Activated B cell treated with CpG ODN at 0.5 μM for 24 hours (primary cell): ENCODE measurements at places on chromosomes 1 and 21.

- H3K4me3 ChIP-seq = no peak overlapping the region
- H3K36me3 ChIP-seq = no peaks in the 10 kb centered on the region
- no peak overlapping the region for H3K27ac ChIP-seq
- DNase-seq = no peak
- H3K4me1 ChIP-seq = no peaks in the 10 kb centered on the region
These were observed 24.9 kb upstream of the KIRREL1 start for GRCh38 chr1:157968508-157968907.

DNA sequence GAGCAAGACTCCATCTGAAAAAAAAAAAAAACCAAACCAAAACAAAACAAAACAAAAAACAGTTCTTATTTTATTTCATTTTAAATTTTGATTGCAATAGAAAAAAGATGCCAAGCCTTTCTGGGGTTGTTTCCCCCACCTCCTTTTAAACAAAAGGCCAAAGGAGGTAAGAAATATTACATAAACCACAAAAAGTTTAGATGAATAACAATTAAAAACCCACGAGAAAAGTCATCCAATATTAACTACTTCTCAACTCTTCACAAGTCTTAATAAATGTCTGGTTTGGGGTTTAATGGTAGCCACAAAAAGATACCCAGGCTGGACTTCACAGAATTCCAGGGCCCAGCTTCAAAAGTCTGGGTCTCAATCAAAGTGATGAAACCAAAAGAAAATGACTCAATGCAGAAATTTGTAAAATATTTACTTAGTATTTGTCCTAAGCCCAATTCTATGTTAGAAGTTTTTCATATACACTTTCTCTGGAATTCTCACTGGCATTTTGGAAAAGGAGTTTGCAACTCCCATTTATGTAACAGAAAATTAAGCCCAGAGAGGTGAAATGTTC, 47.0 kb upstream of the SDC3 start:
- no peak for DNase-seq
- H3K4me1 ChIP-seq = peaks cover 9% of the 10 kb centered on the region
- no peak overlapping the region for H3K27ac ChIP-seq
- H3K4me3 ChIP-seq = no peak overlapping the region

DNA sequence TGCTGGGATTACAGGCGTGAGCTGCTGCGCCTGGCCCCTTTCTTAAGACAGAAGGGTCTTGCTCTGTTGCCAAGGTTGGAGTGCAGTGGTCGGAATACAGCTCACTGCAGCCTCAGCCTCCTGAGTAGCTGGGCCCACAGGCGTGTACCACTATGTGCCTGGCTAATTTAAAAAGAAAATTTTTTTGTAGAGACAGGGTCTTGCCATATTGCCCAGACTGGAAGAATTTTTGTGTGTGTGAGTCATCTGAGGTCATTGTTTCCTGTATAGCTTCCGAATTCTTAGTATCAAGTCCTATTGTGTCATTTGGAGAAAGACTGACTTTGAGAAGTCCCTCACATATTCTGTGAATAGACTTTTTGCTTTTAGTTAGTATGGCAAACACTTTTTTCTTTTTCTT, 4.7 kb downstream of the SZRD1 start:
- peak overlapping the region; percentile 47 for H3K4me3 ChIP-seq
- peaks cover 58% of the 10 kb centered on the region for H3K36me3 ChIP-seq
- DNase-seq = no peak
- peak overlapping the region; percentile 53 for H3K27ac ChIP-seq
- H3K4me1 ChIP-seq = peaks cover 74% of the 10 kb centered on the region

DNA sequence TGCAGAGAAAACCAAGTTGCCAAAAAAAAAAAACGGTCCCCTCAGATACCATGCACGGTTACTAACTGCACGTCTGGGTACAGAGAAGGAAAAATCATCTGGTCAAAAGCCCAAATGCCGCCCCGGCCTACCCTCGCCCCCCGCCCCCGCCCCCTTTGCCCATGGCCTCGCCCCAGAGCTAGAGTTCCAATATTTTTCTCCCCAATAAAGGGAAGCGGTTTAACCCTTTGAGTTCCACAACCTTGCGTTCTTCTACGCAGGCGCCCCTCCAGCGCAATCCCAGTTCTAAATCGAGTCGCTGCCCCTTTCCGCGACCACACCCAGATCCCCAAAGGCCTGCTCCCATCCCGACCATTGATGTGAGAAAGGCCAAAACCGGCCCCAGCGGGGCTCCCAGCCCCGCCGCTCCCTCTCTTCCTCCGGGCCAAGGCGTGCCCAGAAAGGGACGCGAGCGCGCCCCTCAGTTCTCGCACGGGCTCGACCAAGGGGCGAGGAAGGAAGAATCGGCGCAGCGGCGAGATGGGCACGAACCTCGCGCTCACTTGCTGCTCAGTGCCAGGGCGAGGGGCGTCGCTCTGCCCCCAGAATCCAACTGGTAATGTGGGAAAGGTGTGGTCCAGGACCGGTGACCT, 797 bp downstream of the WDR47 start:
- no peaks in the 10 kb centered on the region for H3K27me3 ChIP-seq
- H3K36me3 ChIP-seq = no peaks in the 10 kb centered on the region
- H3K4me1 ChIP-seq = peaks cover 15% of the 10 kb centered on the region

DNA sequence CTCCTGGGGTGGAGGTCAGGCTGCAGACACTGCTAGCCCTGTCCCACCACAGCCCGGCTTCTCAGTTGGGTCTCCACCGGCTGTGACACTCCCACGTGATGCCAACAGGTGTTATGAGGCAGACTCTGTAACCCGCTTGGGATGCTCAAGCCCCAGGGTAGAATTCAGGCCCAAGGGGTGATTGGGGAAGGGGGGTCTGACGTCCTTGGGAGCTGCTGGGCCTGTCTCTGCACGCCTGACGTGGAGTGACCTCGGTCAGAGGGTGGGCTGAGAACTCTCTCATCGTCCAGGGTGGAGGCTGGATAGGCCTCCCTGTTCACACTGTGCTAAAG, 7.7 kb upstream of the HES5 start:
- peaks cover 2% of the 10 kb centered on the region for H3K4me1 ChIP-seq
- H3K4me3 ChIP-seq = no peak overlapping the region
- no peaks in the 10 kb centered on the region for H3K36me3 ChIP-seq

GRCh38 chr1:108590957-108591356, 31.1 kb downstream of the EEIG2 start:
- H3K36me3 ChIP-seq = no peaks in the 10 kb centered on the region
- no peak overlapping the region for H3K27ac ChIP-seq
- peaks cover 31% of the 10 kb centered on the region for H3K4me1 ChIP-seq
- H3K4me3 ChIP-seq = no peak overlapping the region

- no peak overlapping the region for H3K4me3 ChIP-seq
- DNase-seq = no peak
- peaks cover 54% of the 10 kb centered on the region for H3K36me3 ChIP-seq
- H3K27me3 ChIP-seq = no peaks in the 10 kb centered on the region
- peaks cover 37% of the 10 kb centered on the region for H3K4me1 ChIP-seq
These were observed 71.7 kb downstream of the GALNT2 start for GRCh38 chr1:230138561-230139239.

DNA sequence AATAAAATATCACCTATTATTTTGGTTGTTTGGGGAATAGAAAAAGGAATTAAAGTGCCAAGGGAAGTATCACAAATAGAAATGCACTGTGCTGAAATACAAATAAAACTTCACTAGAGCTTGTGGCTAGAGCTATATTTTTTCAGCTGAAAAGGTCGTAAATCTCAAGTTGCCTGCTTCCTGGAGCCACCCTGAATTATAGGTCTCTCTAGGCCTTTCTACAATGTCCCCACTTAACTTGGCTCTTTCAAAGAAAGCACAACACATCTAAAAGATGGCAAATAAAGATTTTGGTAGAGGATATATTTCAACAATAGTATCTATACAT, 5.0 kb upstream of the RNF2 start:
- peaks cover 6% of the 10 kb centered on the region for H3K4me1 ChIP-seq
- no peak overlapping the region for H3K27ac ChIP-seq
- no peak for DNase-seq
- no peak overlapping the region for H3K4me3 ChIP-seq
- no peaks in the 10 kb centered on the region for H3K27me3 ChIP-seq
- H3K36me3 ChIP-seq = peaks cover 3% of the 10 kb centered on the region

DNA sequence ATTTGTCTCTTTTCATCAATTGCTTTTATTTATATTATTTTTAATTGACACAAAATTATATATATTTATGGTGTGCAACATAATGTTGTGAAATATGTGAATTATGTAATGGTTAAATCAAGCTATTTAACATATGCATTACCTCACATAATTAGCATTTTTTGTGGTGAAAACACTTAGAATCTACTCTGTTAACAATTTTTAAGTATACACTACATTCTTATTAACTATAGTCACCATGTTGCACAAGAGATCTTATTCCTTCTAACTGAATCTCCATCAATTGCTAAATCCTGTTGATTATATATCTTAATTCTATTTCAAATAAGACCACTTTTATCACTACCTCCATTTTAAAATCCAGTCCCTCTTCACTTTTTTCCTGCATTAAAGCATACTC, 42.5 kb downstream of the PLPPR5 start:
- H3K27me3 ChIP-seq = no peaks in the 10 kb centered on the region
- H3K4me3 ChIP-seq = no peak overlapping the region
- DNase-seq = no peak
- H3K36me3 ChIP-seq = no peaks in the 10 kb centered on the region

DNA sequence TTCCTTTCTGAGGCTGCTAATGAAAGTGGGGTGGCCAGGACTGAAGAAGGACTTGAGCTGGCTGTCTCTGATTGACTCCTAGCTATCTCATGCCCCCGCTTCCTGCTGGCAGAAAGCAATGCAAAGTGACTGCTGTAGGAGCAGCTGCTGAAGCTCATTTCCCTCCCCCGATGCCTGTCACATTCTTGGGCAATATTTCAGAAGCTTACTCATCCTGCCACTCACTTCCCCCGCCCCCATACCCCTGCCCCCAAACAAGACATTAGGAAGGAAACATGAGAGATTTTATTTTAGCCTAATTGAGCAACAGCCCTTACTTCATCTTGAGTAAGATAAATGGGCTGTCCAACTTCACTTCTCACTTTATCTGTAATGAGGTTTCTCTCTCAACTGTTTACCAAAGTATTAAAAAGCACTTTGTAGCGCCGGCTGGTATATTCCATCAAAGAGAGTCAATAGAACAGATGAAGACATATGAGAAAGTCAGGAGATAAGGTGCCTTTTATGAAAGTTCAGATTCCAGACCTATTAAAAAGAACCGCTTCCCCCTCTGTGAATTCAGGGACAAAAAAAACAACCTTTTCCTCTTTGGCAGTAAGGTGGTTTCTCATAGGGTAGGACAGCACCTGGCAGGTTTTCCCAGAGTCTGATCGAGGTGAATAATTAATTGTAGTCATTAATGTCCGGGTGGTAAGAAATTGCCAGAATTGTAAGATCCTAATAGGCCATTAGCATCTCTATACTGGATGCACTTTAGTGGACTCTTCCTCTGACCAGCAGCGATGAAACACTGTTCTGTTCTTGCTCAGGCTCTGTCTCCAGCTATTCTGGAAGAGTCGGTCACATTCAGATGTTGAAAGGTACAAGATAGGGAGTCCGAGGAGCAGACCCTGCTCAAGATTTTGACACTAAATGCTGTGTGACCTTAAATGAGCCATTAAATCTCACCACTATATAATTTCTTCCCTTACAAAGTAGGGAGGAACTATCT, 70.2 kb downstream of the SH3GLB1 start:
- H3K36me3 ChIP-seq = no peaks in the 10 kb centered on the region
- no peaks in the 10 kb centered on the region for H3K27me3 ChIP-seq
- DNase-seq = no peak
- peak overlapping the region; percentile 55 for H3K4me3 ChIP-seq

DNA sequence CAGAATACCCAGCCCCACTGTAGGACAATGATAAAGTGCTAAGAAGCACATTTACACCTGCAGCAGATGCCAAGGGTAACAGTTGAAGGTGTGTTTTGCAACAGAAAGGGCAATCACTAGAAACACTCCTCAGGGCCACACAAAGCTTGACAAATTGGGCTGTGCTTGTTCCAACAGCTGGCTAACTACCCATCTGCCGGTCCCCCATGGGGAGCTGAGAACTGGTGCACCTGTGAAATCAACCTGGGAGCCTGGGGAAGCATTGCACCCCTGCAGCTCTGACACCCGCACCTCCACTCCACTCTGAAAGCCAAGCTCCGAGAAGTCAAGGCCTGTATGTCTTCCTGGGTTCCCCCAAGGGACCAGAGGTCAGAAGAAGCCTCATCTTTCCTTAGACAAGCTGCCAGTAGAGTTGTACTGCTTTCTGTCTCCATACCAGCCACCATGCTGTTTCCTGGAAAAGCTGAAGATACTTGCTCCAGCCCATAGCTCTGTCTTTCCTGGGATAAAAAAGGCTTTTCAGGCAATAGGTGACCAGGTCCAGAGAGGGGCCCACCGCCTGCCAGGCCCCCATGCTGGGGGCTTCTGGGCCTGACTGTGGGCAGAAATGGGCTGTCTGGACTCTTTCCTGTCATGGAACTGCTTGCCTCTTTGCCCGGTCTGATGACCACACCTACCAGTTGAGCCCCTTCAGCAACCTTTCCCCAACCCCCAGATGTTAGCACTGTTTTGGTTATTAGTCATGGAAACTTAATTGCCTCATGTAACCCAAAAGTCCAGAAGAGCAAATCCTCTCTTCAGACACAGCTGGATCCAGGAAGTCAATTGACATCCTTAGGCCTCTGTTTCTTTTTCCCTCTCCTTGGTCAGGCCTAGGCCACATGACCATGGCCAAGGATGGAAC, 93.6 kb downstream of the KIF14 start:
- no peak overlapping the region for H3K27ac ChIP-seq
- H3K4me3 ChIP-seq = no peak overlapping the region
- H3K36me3 ChIP-seq = no peaks in the 10 kb centered on the region
- no peaks in the 10 kb centered on the region for H3K27me3 ChIP-seq

- H3K4me1 ChIP-seq = peaks cover 34% of the 10 kb centered on the region
- H3K27ac ChIP-seq = no peak overlapping the region
- no peaks in the 10 kb centered on the region for H3K36me3 ChIP-seq
These were observed 8.5 kb downstream of the TGFB2 start for GRCh38 chr1:218353656-218354055.

DNA sequence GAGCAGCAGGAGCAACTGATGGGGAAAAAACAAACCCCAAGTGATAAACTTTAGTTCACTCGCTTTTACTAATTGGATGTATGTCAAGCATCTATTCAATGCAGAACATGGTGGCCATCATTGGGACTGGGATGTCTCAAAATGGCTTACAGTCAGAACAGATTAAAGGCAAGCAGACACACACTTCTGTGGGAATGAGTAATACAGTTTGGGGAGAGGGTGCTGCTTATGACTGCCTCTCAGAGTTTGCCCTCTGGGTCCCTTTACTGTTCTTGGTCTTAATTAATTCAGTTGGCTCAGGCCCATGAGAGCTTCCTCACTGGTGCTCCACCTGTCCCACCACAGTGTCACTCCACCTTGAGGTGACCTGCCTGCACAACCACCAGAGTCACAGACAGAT, 119.5 kb downstream of the TBX19 start:
- no peak overlapping the region for H3K4me3 ChIP-seq
- peaks cover 11% of the 10 kb centered on the region for H3K27me3 ChIP-seq

GRCh38 chr21:46307625-46308024, 16.0 kb downstream of the C21orf58 start:
- no peaks in the 10 kb centered on the region for H3K27me3 ChIP-seq
- peaks cover 6% of the 10 kb centered on the region for H3K36me3 ChIP-seq
- DNase-seq = no peak
- no peaks in the 10 kb centered on the region for H3K4me1 ChIP-seq
- H3K4me3 ChIP-seq = no peak overlapping the region
- H3K27ac ChIP-seq = no peak overlapping the region

- no peaks in the 10 kb centered on the region for H3K27me3 ChIP-seq
- no peaks in the 10 kb centered on the region for H3K4me1 ChIP-seq
- no peak overlapping the region for H3K27ac ChIP-seq
- DNase-seq = no peak
These were observed 824.6 kb upstream of the TMPRSS15 start for GRCh38 chr21:19228226-19228625.

GRCh38 chr1:920010-920409, 3.7 kb upstream of the SAMD11 start:
- no peak for DNase-seq
- H3K4me1 ChIP-seq = peaks cover 17% of the 10 kb centered on the region
- peaks cover 47% of the 10 kb centered on the region for H3K27me3 ChIP-seq
- H3K36me3 ChIP-seq = no peaks in the 10 kb centered on the region
- no peak overlapping the region for H3K27ac ChIP-seq
